HuH-7 (cell line): ENCODE measurements at places on chromosomes 6 and 20.

DNA sequence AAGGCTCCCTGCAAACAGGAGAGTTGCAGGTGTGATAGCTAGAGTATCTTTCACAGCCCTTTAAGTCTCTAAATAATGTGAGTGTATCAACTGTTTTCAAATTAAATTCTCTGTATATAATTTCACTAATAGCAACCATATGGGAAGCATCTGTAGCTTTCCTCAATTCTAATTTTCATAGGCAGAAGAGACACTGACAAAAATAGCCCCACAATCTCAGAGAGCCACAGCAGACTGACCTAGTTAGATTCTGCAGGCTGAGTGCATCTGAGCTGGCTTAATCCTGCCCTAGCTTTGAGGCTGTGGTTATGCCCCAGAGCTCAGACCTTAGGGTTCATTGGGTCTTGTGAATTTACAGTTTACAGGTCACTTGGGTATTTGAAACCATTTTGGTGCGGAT, 63.9 kb downstream of the MAP7 start:
- DNase-seq: no peak

GRCh38 chr20:21232546-21233280, 70.4 kb upstream of the XRN2 start:
- DNase-seq: no peak

DNA sequence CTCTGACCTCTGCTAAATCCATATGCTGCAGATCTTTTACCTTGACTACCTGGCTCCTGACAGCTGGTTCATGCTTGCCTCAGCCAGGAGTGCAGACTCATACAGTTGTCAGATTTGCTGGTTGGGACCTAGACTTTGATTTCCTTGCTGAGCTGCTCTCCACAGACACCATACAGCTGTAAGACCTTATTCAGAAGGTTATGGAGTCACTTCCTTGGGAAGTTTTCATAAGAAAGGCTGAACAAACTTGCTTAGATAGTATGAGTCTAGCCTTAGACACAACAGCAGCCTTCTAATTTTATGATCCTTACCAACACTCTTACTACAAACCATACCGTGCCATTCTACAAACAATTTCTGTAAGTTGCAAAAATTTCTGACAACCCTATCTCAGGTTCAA, 102.9 kb downstream of the EDN1 start:
- no peak for DNase-seq

DNA sequence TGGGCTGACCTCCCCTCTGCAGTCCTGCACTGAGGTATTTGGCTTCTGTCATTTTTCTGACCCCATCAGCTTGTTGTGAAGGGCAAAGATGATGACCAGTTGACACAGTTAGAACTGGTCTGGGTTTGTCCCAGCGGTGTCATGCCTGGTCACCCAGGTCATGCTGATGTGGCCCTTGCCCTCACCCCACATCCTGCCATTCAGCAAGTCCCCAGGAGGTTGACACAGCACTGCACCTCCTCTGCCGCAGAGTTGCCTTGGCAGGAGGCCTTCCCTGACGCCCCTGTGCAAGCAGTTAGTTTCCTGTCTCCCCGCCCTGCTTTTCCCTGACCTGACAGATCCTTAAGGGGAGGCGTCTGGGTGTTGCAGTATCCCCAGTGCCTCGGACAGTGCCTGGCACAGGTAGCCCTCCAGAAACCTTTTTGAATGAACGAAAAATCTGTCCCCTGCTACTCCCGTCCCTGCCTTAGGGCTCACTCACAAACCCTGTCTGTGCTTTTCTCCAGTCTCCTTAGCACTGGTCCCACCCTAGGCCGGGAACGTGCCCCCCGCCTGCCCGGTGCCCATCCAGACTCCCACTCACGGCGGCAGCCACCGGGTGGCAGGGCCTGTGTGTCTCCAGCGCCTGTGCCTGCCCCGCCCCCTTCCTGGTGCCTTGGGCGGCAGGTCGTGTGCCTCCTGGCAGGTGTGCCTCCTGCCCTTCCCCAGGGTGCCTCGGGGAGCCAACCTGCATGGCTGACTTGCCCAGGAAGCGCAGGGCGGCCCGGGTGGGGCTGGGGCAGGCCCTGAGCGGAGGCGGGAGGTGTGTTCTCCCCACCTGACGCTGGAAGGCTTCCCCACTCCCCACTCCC, 146.3 kb upstream of the RNF24 start:
- no peak for DNase-seq

DNA sequence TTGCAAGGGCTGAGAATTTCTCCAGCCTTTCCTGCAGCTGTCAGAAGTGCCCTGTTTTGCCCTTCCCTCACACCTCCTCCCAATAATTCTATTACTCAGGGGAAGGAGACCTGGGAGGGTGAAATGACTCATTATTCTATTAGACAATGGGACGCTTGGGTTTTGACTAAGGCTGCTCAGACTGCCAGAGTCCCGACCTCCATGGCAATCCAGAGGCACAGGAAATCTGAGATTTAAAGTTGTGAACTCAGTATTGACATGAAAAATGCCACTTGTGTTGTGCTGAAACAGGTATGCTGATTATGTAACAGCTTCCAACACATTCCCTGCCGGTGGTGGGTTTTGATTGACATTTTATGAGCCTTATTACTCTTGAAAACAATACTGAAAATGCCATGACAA, 625.9 kb upstream of the FLRT3 start:
- no peak for DNase-seq

- DNase-seq: no peak
Observed at GRCh38 chr6:65182681-65183080, 524.3 kb downstream of the EYS start.
